ENCODE measurements at places on chromosomes 11 and 22.

- no peak for DNase-seq
These were observed 8.8 kb downstream of the CLMP start for GRCh38 chr11:123186286-123186685.

DNA sequence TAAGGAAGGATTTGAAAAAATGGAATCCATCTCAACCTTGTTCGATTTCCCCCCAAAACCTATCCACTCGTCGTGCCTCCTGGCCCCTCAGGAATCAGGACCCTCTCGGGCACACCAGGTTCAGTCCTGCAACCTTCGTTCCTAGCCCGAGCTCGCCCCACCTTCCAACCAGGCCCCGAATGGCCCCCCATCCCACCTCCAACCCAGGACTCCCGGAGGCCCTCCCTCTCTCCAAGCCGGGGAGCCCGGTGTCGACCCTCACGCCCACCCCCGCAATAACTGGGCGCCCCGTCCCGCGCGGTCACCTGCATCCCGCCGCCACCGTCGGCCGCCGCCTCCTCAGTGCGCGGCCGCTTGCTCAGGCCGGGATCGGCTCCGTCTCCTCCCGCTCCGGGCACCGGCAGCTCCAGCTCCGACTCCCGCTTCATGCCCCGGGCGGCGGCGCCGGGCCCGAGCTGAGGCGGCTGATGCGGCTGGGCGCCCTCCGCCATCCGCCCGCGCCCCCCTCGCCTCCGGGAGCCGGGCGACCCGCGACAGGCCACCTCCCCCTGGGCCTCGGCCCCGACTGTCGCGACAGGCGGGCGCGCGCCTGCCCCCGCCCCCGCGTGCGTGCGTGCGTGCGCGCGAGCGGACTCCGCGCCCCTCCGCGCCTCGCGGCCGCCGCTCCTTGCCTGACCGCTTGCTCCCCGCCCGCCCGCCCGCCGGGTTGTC is 534 bp downstream of the RBFOX2 start:
- peak; percentile 69 for DNase-seq

GRCh38 chr22:29690476-29690875 is 29.3 kb upstream of the CABP7 start:
- no peak for DNase-seq

GRCh38 chr11:10742460-10743208 is 8.4 kb upstream of the CTR9 start:
- DNase-seq: no peak

GRCh38 chr22:37887584-37888378 is 18.3 kb upstream of the MICALL1 start:
- no peak for DNase-seq

GRCh38 chr11:66131937-66132632 is 62.0 kb downstream of the PACS1 start:
- no peak for DNase-seq

GRCh38 chr11:1232883-1233321 is 10.0 kb downstream of the MUC5B start:
- DNase-seq: no peak

GRCh38 chr11:129423426-129423825 is 47.8 kb downstream of the BARX2 start:
- no peak for DNase-seq

- DNase-seq: no peak
These were observed 120.5 kb downstream of the PGR start for GRCh38 chr11:101008961-101009689.

- DNase-seq: no peak
These were observed 266.5 kb upstream of the MTNR1B start for GRCh38 chr11:92702805-92703448.

DNA sequence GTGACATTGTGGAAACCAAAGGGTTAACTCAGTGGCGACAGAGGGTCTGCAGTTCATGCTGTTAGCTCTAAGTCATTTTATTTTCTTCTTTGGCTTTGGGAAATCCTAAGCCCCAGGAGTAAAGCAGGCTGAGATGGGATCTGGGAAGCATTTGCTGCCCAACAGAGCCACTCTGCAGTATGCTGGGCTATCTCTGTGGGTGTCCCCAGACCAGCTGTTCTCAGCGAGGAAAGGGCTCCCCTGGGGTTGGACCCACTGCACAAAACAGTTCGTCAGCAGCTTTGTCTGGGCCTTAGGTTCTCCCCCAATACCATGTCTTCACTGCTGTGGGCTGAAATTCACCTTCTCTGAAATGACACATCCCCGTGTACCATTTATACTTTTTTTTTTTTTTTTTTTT is 34.0 kb downstream of the KREMEN1 start:
- DNase-seq: no peak

DNA sequence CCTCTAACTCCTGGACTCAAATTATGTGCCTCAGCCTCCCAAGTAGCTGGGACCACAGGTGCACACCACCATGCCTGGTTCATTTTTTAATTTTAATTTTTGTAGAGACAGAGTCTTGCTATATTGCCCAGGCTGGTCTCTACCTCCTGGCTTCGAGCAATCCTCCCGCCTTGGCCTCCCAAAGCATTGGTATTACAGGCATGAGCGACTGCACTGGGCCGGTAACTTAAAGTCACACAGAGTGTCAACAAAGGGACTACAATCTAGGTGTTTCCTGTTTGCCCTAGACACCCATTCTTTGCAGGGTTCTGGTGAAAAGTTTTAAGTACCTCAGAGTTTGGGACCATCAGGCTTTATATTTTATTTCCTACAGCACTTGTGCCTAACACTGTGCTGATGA is 8.4 kb downstream of the UVRAG start:
- DNase-seq: no peak

DNA sequence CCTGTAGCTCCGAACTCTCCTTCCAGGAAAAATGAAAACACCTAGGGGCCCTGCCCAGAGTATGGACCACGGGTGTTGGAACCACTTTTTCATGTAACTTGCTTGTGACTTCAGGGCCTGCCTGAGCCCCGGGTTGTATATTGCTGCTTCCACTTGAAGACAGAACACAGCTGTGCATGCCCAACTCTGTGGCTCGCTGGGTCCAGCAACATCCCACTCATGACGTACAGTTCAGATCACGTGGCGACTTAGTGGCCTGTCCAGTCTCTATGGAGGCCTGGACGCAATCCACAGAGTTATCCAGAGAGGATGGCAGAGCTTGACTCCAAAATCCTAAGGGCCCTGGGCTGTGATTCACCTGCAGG is 6.8 kb downstream of the C11orf21 start:
- DNase-seq: no peak

- DNase-seq: no peak
These were observed 338.6 kb downstream of the SHANK2 start for GRCh38 chr11:70913715-70914231.

DNA sequence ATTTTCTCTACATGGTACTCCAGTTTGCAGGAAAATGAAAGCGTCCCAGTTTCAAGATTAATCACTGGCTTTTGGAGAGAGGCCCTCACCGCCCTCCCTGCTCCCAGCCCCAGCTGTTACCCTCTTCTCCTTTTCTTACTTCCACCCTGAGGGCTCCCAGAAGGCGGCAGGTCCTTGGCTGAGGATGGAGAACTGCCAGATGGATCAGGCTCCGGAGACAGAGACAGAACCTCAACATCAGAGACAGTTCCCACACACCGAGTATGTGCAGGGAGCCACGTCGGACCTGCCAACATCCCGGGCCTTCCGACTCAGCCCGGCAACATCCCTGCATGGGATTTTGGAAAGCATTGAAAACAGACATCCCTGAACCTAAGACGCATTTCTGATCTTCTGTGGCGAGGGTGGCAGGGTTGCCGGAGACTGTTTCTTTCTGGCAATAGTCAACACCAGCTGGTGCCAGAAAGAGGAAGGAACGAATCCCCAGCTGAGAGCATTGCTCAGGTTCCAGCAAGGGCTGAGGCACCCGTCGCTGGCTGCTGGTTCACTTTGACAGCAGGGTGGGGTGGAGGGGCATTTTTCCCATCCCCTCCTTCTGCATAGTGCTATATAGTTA is 467.1 kb downstream of the MIAT start:
- DNase-seq: no peak

GRCh38 chr11:92909214-92909613 is 60.2 kb upstream of the MTNR1B start:
- no peak for DNase-seq

GRCh38 chr22:41966607-41967240 is 2.5 kb upstream of the SEPTIN3 start:
- peak; percentile 34 for DNase-seq

GRCh38 chr11:71372693-71373657 is 75.2 kb downstream of the DHCR7 start:
- DNase-seq: no peak

- no peak for DNase-seq
These were observed 57.2 kb downstream of the SBF1 start for GRCh38 chr22:50417411-50418210.

GRCh38 chr22:37363261-37363992 is 63.9 kb downstream of the ELFN2 start:
- DNase-seq: no peak

GRCh38 chr11:2377511-2378443 is 667 bp downstream of the CD81 start:
- peak; percentile 33 for DNase-seq

GRCh38 chr11:61725781-61726231 is 26.6 kb upstream of the MYRF start:
- DNase-seq: no peak

DNA sequence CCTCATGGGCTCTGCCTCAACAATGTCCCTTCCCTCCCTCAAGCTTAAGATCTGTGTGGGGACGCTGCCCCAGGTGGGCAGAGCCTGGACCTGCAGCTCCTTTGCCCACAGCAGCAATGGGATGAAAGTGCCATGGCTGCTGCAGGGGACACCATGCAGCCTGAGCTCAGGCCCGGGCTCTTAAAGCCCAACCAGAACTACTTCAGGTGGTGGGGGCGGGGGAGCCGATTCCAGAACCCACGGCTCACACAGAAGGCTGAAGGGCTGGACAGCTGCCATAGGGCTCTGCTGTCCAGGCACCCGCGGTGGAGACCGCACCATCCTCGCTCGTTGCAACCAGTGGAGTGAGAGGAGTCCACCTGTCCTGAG is 12.5 kb downstream of the CHID1 start:
- no peak for DNase-seq

DNA sequence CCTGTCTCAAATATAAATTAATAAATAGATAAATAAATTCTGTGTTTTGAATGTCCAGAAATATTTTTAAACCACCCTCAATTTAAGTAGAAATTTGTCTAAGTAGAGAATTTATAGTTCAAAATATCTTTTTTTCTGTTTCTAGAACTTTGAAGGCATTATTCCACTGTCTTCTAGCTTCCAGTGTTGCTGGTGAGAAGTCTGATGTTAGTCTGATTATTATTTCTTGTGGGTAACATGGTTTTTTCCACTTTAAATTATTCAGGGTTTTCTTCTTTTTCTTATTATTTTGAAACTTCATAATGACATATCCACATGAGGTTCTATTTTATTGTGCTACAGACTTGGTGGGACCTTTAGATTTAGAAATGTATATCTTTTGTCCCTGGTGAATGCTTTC is 46.4 kb upstream of the HEPHL1 start:
- DNase-seq: no peak

- DNase-seq: no peak
These were observed 27.6 kb downstream of the DBX1 start for GRCh38 chr11:20132667-20133039.

DNA sequence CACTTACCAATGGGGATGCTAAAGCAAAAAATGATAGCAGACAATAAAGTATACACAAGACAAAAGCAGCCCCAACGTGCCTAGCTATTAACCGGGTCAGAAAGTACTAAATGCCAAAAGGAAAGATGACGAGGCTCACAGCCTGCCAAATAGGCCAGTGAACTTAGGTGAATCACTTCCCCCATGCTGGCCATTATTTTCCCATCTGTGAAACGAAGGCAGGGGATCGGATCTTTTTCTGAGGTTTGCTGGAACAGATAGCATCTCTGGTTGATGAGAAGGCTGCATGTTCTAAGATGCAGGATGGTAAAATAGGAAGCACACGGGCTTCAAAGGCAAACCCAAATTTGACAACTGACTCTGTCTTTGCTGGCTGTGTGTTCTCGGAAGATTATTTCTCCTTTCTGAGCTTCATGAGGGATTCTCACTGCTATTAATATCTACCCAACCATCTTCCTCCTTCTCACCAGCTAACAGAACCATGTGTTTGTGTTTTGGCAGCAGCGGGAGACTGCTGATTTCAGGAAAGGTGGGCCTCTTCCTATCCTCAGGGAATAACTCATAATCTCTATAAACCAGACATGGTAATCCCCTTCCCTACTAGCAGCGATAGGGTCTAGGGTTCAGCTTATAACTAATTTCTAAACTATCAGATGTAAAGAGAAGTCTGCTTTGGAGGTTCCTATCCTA is 390.7 kb downstream of the LARGE1 start:
- no peak for DNase-seq

GRCh38 chr22:32618441-32619140 is 144.0 kb downstream of the FBXO7 start:
- no peak for DNase-seq

- DNase-seq: no peak
These were observed 124.2 kb upstream of the B3GAT1 start for GRCh38 chr11:134536219-134536618.

DNA sequence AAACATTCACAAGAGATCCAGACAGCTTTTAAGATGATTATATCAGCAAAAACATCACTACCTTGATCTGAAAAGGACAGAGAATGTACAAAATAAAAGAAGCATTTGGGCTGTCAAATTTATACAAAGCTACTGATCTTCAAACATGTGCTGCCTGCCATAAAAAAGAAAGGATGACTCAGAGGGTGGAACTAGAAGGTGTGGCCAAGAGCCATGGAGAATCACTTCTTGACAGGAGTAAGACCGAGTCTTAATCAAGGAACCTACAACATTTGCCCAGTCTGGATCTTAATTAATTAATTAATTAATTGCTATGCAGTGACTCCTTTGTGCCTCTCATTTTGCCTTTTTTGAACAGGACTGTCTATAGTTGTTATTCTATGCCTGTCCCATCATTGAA is 33.2 kb downstream of the C11orf96 start:
- DNase-seq: no peak

DNA sequence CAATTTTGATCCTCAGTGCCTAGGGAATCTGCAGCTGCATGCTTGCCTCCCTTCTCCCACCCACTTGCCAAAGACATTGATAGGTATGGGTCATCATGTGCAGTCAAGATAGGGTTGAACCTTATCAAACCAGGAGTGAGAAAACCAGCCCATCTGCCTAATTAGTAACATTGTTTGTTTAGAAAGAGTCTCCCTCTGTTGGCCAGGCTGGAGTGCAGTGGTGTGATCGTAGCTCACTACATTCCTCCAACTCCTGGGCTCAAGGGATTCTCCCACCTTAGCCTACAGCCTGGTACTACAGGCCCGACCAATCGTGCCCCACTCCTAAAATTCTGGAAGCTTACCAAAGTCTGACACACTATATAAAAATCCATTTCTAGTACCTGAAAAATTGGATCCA is 4.6 kb downstream of the C11orf71 start:
- no peak for DNase-seq

- no peak for DNase-seq
These were observed 2.5 kb upstream of the DNAL4 start for GRCh38 chr22:38796262-38796957.

DNA sequence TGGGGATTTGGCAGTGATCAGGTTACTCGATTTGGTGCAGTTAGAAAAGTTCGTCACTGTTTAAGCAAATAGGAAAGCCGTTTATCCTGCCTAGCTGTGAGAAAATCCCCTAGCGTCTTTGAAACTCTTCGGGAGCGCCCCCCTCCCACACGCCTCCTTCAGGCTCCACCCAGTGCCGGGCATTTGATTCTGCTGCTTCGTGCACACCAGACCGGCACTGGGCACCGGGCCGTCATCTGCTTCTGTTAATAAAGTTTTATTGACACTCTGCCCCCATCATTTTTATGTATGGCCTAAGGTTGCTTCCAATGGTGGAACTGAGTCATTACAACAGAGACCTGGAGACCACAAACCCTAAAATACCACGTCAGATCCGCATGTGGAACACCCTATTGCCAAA is 50.9 kb downstream of the IGF2 start:
- DNase-seq: no peak

All from NCI-H1930 (cell line).